ENCODE measurements at places on chromosomes 13 and 19.

- DNase-seq: no peak
Measured at GRCh38 chr19:28285917-28286316, 927.0 kb downstream of the UQCRFS1 start.

- DNase-seq: no peak
Measured at GRCh38 chr19:33279430-33280350, 22.6 kb downstream of the CEBPA start.

DNA sequence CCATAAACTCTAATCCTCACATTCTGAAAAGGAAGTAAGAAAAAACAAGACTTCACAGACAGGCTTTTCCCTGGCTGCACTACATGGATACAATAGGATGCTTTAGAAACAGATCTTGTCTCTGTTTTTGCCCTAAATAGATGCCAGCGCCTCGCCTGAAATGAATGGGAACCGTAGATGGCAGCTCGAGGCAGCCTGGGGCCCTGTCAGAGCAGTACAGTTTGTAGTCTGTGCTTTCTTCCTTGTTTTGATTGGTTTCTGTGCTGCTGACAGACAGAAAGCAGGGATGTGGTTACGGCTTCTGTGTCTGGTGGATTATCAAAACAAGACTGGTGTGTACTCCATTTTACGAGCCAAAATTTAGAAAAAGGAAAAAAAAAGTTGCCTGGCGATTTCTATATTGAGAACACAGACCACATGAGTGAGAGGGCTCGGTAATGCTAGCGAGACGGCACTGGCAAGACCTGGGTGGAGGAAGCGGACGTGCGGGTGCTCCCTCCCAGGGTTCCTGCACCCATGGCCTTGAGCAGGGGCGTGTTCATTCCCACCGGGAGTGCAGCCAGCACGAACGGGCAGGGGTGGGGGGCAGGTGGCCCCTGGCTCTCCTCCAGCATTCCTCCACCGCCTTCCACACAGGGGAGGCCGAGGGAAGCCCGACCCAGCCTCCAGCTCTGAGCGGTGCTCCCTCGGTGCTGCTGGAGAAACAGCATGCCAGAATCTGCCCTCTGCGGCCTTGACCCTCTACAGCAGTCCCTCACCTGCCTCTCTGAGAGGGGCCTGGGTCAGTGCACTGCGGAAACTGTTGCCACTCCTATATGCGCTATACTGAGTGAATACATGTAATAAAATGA, 37.6 kb upstream of the C1QTNF9 start:
- DNase-seq: peak; percentile 60

DNA sequence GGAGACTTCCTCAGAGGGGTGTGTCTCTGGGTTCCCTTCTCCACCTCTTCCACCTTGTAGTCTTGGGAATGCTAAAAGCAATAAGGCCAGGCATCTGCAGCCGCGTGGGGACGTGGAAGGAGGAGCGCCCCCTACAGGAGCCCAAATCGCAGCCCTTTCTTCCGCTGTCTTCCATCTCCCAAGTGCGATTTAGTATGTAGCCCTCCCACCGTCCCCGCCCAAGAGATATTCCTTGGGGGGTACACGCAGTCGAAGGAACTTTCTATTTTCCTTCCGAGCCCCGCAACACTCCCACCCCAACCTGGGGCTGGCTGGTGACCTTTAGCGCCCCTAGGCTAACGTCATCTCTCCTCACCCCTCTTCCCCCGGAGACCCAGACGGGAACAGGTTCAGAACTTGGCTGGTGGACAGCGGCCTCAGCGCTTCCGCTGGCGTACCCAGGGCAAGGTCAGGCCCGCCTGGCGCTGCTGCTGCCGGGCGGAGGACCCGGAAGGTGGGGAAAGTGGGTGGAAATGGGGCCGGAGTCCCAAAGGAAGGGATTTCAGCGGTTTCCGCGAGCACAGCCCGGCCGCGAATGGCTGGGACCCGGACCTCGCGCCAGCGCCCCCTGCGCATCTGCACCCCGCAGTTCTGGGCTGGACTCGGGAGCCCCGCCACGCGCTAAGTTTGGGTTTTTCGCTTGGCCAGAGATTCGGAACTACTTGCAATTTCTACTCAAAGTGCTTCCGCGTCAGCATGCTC, 2.1 kb upstream of the PCDH8 start:
- DNase-seq: peak; percentile 78

DNA sequence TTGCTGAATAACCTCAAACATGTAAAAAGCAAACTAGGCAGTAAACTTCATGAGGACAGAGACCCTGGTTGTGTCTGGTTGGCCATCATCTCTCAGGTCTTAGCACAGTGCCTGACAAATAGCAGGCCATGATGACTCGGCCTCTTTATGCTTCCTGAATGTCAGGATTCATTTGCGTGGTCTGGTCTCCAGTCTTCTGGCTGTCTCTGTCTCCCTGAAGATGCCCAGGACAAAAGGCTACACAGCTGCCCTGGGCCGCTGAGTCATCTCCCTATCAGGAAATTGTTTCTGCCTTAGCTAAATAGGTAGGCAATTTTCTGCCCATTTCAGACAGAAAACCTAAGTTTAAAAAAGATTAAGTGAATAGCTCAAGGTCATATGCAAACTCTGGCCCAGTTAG, 84.1 kb upstream of the FNDC3A start:
- no peak for DNase-seq

- peak; percentile 36 for DNase-seq
Measured at GRCh38 chr19:47819858-47820257, 1.9 kb upstream of the CRX start.

DNA sequence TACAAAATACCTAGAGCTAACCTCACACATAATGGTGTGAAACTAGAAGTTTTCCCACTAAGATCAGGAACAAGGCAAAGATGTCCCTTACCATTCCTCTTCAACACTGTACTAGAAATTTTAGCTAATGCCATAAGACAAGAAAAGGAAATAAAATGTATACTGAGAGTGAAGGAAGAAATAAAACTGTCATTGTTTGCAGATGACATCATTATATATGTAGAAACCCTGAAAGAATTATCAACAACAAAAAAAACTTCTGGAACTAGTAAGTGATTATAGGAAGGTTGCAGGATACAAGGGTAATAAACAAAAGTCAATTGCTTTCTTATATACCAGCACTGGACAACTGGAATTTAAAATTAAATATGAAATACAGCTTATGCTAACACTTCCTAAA, 93.7 kb downstream of the TNFSF11 start:
- no peak for DNase-seq
